Effector memory CD8-positive, alpha-beta T cell (primary cell): ENCODE measurements at places on chromosomes 16 and 17.

GRCh38 chr17:45224671-45225050 lies 3.0 kb downstream of the FMNL1 start:
- peak overlapping the region; percentile 100 for H3K27ac ChIP-seq
- DNase-seq = no peak
- peaks cover 77% of the 10 kb centered on the region for H3K4me1 ChIP-seq
- H3K36me3 ChIP-seq = peaks cover 81% of the 10 kb centered on the region
- H3K4me3 ChIP-seq = peak overlapping the region; percentile 98

DNA sequence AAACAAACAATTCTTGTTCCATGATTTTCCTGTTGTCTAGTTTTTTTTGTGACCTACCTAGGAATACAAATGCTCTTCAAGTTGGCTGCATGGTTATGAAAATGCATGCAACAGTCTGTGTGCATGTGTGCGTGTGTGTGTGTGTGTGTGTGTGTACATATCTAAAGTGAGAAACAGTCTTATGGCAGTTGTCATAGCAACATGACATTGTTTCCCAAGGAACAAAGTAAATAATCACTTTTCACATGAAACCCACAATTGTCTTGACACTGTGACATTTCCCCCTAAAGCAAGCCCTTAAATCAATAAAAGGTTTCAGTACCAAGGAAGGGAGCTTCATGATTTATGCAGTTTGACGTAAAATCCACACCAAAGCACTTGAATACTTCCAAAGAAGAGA lies 758.4 kb downstream of the CDH8 start:
- H3K4me3 ChIP-seq = no peak overlapping the region
- DNase-seq = no peak
- no peaks in the 10 kb centered on the region for H3K27me3 ChIP-seq

- H3K27ac ChIP-seq = no peak overlapping the region
- H3K27me3 ChIP-seq = no peaks in the 10 kb centered on the region
- H3K4me3 ChIP-seq = no peak overlapping the region
- no peaks in the 10 kb centered on the region for H3K36me3 ChIP-seq
- no peaks in the 10 kb centered on the region for H3K4me1 ChIP-seq
Observed at GRCh38 chr16:72291531-72291981, 119.6 kb upstream of the PMFBP1 start.

- peak overlapping the region; percentile 8 for H3K27ac ChIP-seq
- no peak overlapping the region for H3K4me3 ChIP-seq
- DNase-seq = no peak
Observed at GRCh38 chr17:63816669-63817068, 10.6 kb upstream of the PSMC5 start.

GRCh38 chr17:15278924-15279477 lies 13.9 kb upstream of the PMP22 start:
- no peak overlapping the region for H3K4me3 ChIP-seq
- peaks cover 2% of the 10 kb centered on the region for H3K4me1 ChIP-seq
- H3K36me3 ChIP-seq = no peaks in the 10 kb centered on the region
- no peak for DNase-seq
- H3K27me3 ChIP-seq = peaks cover 55% of the 10 kb centered on the region
